ENCODE measurements at places on chromosomes 12 and 14. TPM values are rescaled to one million over a fixed set of nuclear protein-coding genes. Genes with fewer than 3 reads are reported as not detected.
A peak's percentile ranks its signal among the peaks of the same experiment; 100 is the strongest.

DNA sequence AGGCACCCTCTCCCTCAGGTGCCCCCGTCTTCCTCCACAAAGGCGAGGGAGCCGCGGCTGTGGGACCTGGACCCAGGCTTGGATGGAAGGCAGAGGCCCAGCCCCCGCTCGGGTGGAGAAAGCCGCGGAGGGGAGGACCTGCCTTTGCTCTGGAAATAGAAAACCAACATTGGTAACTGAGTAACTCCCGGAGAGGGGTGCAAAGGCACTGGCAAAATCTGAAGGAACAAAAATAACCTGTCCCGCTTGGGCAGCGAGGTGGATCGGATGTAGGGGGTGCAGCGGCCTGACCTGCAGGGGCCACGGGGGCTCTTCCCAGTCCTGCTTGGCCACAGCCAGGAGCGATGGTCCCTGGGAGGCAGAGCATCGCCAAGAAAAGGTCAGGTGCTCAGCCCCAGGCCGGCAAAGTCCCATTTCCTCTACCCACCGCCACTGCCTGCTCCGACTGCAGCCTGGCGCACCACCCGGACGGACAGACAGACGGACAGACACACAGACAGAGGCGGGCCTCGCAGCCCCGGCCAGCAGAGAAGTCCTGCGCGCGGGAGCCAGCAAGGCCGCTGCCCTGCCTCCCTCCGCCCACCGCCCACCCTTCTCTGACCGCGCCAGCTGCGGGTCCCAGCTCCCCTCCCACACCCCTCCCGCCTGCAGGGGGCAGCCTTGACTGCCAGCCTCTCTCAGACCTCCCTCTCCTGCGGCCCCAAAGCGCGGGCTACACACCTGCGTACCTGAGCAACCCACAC lies 21.4 kb upstream of the TMEM106C start:
- DNase-seq, result peak; percentile 58

GRCh38 chr14:85241022-85241855 lies 288.7 kb upstream of the FLRT2 start:
- no peak for DNase-seq

GRCh38 chr12:57614178-57614947 lies 3.1 kb downstream of the ARHGEF25 start:
- peak; percentile 77 for DNase-seq

GRCh38 chr12:120381752-120382419 lies 12.9 kb upstream of the MSI1 start:
- DNase-seq, result no peak

GRCh38 chr14:69547701-69548348 lies 26.8 kb downstream of the CCDC177 start:
- DNase-seq, result no peak

DNA sequence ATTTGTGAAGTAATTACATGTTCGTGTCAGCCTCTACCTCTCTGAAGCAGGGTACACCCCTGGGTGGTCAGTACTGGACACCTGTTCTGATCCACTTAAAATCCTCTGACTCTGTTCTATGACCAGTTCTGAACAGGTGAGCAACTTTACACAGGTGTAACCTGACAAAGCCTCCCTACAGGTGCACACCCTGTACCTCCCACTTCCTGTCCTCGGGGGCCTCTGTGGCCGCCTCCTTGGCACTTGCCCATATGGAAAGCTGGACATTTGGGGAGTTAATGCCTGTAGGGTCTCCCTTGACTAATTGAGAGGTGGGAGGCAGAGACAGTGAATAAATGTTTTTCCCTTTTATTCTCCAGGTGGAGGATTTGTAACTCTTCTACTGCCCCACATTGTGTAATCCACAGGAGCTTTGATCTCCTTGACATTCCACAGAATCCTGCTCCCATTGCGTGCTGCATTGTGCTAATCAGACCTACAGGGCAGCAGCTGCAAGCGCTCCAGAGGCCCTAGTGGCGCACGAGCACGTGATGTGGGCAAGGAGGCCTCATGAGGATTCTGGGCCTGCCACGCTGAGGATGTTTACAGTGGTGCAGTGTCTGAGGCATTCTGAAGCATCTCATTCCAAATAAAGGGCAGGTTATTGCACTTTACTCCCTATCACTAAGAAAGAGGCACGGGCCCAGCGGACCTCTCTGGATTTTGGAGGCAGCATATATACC lies 45.8 kb upstream of the BATF start:
- DNase-seq, result peak; percentile 85

DNA sequence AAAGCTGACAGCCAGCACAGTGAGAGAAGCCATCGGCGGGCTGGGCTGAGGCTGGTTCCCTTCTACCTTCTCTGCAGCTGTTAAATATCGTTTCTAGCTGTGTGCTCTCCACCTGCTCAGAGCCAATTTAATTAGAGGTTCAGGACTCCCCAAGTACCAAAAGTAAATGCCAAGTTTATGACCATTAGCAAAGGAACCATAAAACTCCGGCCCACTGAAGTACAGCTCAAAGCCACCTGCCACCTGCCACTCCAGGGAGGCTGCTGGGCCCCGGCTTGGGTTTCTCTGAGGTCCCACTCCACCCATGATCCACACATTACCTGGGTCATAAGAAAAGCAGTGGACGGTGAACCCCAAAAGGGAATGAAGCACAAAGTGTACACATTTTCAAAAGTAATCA lies 272.8 kb downstream of the KSR2 start:
- no peak for DNase-seq

GRCh38 chr12:113850309-113851056 lies 115.6 kb downstream of the RBM19 start:
- DNase-seq, result no peak

DNA sequence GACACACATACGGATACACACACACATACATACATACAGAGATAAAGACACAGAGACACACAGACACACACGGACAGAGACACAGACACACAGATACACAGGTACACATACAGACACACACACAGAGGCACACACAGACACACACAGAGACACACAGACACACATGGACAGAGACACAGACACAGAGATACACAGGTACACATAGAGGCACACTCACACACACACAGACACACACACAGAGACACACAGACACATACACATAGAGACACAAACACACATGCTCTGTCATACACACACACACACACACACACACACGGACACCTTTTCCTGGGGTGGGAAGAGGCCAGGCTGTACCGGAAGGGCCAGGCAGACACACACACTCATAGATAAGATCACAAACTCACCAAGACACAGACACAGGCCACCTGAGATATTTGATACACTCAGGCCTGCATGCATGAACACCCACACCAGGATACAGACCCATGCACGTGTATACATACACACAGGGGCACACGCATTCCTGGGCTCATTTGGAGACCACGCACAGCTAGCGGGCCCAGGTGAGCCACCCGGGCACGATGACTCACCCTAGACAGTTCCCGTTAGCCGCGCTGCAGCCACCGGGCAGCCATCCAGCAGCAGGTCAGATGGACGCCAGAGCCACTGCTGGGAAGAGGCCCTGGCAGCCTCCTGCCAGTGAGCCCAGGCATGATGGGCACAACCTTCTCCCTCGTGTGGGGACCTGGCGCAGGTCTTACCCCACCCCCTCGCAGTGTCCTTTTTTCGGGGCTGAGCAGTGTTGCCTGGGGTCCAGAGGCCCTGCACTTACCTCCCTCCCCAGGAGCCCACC lies 1.8 kb upstream of the AHNAK2 start:
- DNase-seq, result peak; percentile 86

- no peak for DNase-seq
Observed at GRCh38 chr14:48008646-48009045, 333.2 kb upstream of the MDGA2 start.

GRCh38 chr12:25283006-25283405 lies 32.3 kb upstream of the KRAS start:
- no peak for DNase-seq

DNA sequence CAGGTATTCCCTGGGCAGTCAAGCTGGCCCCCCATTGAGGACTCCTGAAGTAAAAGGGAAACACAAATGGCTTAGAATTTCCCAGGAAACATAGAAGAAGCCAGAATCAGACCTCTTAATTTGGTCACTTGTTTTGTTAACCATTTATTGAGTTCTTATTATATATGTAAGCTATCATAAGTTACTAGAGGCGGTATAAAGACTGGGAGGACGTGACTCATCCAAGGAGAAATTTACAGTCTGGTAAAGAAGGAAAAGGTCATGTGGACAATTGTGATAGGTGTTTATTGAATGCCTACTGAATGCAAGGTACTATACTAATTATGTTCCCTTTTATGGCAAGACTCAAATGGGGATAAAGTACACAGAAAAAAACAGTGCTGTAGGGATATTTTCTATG lies 146.7 kb downstream of the DYRK2 start:
- DNase-seq, result no peak

The PTPRR gene
- 4.2 TPM for total RNA-seq

The APOF gene
- total RNA-seq, result not detected

The SYNDIG1L gene
- 1.7 TPM for total RNA-seq

The NFATC4 gene
- total RNA-seq, result 120 TPM

The FAM161B gene
- total RNA-seq, result 3.8 TPM

The ABHD12B gene
- total RNA-seq, result not detected

The METTL25 gene
- 57.4 TPM for total RNA-seq

The ACVRL1 gene
- 64.0 TPM for total RNA-seq

The HEBP1 gene
- 32.1 TPM for total RNA-seq

Measured in sigmoid colon (tissue), 7 donors.